ENCODE measurements at places on chromosomes 6 and 20.

- DNase-seq = no peak
Observed at GRCh38 chr6:169899481-169900145, 148.2 kb downstream of the ERMARD start.

DNA sequence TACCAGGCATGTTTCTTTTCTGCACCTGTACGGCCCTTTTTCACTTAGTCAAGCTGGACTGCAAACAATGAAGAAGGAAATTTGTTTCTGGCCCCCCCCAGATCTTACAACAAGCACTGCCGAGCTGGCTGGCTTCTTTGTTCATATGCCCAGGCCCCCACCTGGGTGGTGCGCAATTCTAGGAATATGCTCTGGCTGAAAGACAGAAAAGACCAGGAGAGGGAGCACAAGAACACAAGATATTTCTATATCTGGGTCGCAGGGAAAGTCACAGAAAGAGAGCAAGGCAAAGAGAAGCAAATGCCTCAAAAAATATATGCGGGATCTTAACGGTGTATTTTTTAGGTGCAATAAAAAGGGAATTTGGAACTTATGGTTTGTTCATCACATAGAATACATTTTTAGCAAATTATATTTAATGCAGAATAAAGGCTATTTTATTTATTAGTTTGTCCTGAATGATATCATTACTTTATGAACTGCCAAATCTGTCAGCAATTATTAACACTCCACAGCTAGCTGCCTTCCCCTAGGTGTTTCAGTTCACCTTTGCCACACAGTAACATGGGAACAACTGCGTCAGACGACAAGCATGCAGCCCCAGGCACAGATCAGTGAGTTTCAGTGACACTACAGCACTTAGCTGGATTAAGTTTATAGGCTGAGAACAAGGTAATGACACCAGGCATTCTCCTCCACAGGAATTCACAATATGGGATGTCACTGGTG is 76.5 kb downstream of the GJA10 start:
- no peak for DNase-seq

DNA sequence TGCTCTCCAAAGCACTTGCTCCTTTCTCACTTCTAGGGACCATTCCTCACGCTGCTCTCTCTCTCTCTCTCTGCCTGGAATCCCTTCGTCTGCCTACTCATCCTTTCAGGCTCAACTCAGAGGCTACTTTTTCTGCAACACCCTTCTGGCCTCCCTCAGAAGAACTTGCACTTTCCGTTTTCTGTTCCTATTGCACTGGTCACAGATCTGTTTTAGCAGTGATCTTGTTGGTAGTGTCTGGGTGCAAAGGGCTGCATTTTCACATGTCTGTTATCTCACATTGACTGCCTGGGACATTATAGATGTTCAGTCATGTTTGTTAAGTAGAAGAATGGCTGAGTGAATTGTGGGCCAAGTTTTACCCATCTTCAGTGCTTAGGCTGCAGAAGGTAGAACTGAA is 63.5 kb downstream of the RIN2 start:
- no peak for DNase-seq

DNA sequence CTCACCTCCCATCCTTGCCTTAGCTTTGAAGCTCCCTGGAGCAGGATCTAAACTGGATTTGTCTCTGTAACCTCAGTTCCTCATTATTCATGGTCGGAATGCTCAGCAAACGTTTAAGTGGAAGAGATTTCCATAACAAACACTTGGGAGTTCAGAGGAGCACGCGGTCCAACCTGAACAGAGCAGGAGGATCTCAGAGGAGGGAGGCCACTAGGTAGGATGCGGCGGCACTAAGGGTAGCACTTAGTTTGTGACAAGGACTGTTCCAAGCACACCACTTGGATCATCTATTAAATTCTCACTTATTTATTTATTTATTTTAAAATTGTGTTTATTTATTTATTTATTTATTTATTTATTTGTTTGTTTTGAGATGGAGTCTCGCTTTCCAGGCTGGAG is 13.3 kb upstream of the CCN5 start:
- no peak for DNase-seq

DNA sequence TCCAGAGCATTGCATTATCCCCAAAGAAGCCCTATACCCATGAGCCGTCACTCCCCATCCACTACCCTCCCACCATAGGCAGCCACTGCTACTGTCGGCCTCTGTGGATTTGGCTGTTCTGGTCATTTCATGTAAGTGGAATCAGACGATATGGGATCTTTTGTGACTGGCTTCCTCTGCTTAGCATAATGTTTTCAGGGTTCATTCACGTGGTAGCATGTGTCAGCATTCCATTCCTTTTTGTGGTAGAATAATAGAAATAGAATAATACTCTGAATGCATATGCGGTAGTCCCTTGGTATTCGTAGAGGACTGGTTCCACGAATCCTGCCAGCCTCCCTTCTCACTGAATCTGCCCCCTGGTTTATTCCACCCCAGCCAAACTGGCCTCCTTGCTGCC is 402.6 kb upstream of the SULF2 start:
- no peak for DNase-seq

DNA sequence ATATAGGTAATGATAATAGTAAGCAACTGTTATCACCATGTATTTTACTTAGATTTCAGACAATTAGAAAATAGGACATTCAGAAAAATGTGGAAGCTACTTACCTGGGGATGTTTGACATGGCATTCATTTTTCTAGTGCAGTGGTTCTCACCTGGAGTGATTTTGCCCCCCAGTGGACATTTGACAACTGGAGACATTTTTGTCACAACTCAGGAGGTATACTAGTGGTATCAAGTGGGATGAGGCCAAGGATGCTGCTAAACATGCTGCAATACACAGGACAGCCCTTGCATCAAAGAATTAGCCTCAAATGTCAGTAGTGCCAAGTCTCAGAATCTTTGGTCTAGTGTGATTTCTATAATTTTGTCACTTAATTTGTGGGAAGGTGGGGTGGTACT is 36.1 kb downstream of the NUS1 start:
- DNase-seq = no peak

- DNase-seq = no peak
Observed at GRCh38 chr6:55497694-55498093, 81.3 kb downstream of the HMGCLL1 start.

- no peak for DNase-seq
Observed at GRCh38 chr20:20331156-20331555, 36.7 kb upstream of the INSM1 start.

DNA sequence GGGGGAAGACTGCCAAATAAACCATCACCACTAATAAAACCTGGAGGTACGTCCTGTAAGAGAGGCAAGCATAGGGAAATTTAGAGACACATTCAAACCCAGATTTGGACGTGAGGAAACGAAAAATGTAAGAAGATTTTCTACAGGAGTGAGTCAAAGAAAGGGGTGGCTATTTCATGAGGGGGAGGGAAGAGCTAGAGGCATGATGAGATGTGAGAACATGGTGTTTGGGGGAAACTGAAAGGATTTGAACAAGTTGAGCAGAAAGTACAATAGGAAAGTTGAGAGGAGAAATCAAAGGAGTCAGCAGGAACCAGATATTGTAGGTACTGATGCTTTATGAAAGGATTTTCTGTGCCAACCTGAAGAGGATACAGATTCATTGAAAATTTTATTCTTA is 179.1 kb upstream of the HS3ST5 start:
- no peak for DNase-seq

DNA sequence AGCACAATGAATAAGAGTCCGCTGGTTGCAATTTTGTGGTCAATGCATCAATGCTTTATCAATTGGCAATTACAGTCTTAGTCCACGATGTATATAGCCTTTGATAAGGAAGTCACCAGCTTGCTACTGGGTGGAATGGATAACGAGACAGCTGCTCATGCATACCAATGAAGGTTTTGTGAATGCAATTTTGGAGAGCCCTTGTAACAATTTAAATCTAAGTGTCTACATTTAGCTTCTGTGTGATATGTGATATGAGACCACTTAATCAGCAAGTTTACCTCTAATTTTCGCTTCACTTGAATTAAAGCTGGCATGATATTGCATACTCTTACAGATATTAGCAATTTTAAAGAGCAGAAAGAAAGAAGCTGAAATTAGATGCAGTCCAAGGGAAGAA is 543.9 kb downstream of the RNF144B start:
- DNase-seq = no peak

- no peak for DNase-seq
Observed at GRCh38 chr20:63123331-63123741, 92.6 kb downstream of the YTHDF1 start.

DNA sequence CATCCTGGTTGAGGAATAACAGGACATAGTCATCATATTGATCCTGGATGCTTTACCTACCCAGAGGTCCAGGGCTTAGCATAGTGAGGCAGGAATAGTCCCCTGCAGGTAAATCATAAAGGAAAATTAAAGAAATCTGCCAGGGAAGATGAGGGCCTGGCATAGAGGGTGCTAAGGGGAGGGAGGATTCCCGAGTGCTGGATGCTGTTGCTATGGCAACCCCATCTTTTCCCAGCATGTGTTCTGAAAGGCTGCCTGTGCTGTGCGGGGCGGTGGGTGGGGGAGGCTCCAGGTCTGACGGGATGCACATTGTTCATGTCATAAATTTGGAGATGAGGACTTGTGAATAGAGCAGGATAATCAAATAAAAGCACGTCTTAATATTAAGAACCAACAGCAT is 212.6 kb upstream of the PCSK2 start:
- DNase-seq = no peak

DNA sequence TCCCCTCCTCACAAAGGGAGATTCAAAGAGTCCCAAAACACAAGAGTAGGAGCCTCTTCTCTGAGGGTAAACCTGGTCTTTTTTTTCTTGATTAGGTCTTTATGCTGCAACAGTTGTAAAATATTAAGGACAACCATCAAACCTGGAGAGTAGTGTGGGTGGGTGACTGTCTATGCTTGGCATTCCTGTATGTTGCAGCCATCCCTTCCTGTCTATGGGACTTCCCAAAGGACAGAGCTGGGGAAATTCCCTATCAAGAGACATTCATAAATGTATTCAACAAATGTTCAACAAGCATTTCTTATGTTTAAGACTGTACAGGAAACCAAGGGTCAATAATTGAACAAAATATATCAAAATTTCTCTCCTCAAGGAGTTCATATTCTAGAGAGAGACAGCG is 5.5 kb downstream of the BTN2A2 start:
- DNase-seq = no peak

- DNase-seq = no peak
Observed at GRCh38 chr6:110786271-110786670, 29.0 kb downstream of the CDK19 start.

GRCh38 chr20:50036703-50037102 is 53.9 kb downstream of the SNAI1 start:
- DNase-seq = no peak

- DNase-seq = no peak
Observed at GRCh38 chr6:77455271-77455670, 8.0 kb downstream of the HTR1B start.

DNA sequence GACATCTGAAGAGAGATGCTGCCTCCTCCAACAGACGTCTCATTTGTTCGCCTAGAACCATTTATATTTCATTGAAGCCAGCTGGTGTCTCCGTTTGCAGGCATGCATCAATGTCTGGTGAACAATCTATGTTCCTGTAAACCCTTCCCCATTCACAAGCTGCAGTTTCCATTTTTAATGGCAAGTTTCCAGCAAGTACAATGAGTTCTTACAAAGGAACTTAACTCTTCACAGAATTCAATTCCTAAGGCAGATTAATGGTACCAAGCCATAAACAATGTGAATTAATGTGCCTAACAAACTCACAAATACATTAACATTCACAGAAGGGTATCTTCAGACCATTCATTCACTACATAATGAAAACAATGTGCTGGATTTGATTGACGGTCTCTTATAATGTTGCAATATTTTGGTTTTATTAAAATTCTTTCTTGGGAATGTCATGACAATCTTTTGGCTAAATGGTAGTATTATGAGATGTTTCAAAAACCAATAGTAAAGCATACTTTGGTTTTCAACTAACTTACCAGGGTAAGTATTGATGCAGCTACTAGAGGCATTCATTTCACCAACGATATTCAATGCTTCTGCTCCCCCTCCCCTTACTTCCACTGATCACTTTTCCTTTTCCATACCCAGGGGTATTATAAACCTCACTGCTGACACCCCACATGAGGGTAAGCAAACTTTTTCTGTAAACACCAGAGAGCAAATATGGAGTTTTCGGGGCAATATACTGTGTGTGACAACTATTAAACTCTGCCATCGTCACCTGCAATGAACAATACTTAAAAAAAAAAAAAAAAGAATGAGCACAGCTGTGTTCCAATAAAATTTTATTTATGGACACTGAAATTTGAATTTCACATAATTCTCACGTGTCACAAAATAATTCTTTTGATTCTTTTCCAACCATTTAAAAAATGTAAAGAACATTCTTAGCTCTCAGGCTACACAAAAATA is 4.2 kb downstream of the AKIRIN2 start:
- no peak for DNase-seq

DNA sequence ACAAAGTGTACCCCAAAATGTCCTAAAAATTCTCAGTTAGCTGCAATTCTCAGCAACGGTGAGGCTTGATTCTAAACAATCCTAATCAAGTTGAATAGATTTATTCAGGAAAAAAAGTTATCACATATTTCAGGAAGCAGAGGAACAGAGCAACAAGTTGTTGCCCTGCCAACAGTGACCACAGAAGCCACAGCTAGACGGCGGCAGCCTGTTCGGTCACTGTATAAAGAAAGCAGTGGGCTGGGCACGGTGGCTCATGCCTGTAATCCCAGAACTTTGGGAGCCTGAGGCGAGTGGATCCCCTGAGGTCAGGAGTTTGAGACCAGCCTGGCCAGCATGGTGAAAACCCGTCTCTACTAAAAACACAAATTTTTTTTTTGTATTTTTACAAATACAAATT is 171.2 kb upstream of the BMP5 start:
- no peak for DNase-seq

DNA sequence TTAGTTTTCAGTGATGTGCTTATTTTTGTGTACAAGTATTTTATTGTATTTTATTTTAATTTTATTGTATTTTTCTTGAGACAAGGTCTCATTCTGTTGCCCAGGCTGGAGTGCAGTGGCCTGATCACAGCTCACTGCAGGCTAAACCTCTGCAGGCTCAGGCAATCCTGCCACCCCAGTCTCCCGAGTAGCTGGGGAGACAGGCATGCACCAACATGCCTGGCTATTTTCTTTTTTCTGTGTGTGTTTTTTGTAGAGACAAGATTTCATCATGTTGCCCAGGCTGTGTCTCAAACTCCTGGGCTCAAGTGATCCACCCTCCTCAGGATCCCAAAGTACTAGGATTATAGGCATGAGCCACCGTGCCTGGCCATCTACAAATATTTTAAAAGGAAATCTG is 146.3 kb downstream of the MANEA start:
- DNase-seq = no peak

GRCh38 chr6:43934183-43934802 is 164.3 kb downstream of the VEGFA start:
- DNase-seq = no peak

- no peak for DNase-seq
Observed at GRCh38 chr6:153103319-153103655, 27.8 kb downstream of the RGS17 start.
